CD14-positive monocyte (primary cell): ENCODE measurements at places on chromosomes 7 and 10. TPM values are rescaled to one million over a fixed set of nuclear protein-coding genes. Genes with fewer than 3 reads are reported as not detected.
A peak's percentile ranks its signal among the peaks of the same experiment; 100 is the strongest.

GRCh38 chr10:77989081-77989724, 40.1 kb downstream of the POLR3A start:
- no peak overlapping the region for H3K27ac ChIP-seq
- no peaks in the 10 kb centered on the region for H3K4me1 ChIP-seq
- H3K36me3 ChIP-seq, result peaks cover 95% of the 10 kb centered on the region
- no peak overlapping the region for H3K4me3 ChIP-seq
- no peaks in the 10 kb centered on the region for H3K27me3 ChIP-seq

- peak; percentile 63 for DNase-seq
- peak overlapping the region; percentile 62 for H3K4me3 ChIP-seq
- H3K36me3 ChIP-seq, result no peaks in the 10 kb centered on the region
Measured at GRCh38 chr10:75611172-75611992, 180.0 kb downstream of the LRMDA start.

GRCh38 chr7:100687261-100687660, 6.8 kb downstream of the GIGYF1 start:
- H3K36me3 ChIP-seq, result peaks cover 79% of the 10 kb centered on the region
- no peaks in the 10 kb centered on the region for H3K27me3 ChIP-seq
- no peak overlapping the region for H3K4me3 ChIP-seq

- no peaks in the 10 kb centered on the region for H3K4me1 ChIP-seq
- no peaks in the 10 kb centered on the region for H3K36me3 ChIP-seq
- no peak overlapping the region for H3K4me3 ChIP-seq
- no peaks in the 10 kb centered on the region for H3K27me3 ChIP-seq
- no peak for DNase-seq
Measured at GRCh38 chr10:49408519-49409306, 12.8 kb upstream of the DRGX start.

DNA sequence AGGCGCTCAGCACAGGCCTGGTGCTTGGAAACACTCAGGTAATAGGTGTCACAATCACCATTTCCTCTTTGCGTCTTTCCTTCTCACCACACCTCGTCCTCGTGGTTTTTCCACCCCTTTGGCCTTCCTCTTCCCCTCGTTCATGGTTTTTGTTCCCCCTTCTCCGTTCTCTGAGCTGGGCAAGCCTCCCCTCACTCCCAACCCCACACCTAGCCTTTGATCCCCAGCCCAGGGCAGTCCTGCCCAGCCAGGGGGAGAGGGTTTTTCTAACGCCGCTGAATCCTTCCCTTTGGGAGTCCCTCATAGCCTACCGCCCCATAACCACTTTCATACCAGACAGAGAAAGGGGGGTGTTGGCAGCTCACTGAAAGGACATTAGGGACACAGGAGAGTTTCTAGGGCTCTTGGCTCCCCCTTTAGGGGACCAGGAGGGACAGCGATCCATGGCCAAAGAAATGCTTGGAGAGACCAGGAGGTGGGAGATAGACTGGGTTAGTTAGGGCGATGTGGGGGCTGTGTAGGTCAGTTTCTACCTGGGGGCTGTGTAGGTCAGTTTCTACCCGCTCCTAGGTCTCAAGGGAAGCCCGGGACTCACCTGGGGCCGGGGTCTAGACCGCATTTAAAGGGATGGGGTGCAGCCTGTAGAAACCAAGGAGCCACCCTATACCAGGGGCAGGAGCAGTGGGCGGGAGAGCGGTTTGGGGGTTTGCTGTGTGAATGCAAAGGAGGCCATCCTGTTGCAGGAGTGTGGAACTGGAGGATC, 1.4 kb downstream of the EPHB4 start:
- DNase-seq, result peak; percentile 4
- H3K27me3 ChIP-seq, result peaks cover 24% of the 10 kb centered on the region
- H3K4me3 ChIP-seq, result no peak overlapping the region
- no peak overlapping the region for H3K27ac ChIP-seq
- peaks cover 32% of the 10 kb centered on the region for H3K4me1 ChIP-seq

- DNase-seq, result no peak
- peaks cover 13% of the 10 kb centered on the region for H3K4me1 ChIP-seq
- H3K27me3 ChIP-seq, result peaks cover 62% of the 10 kb centered on the region
Measured at GRCh38 chr10:86757113-86757972, 924 bp downstream of the BMPR1A start.

CDHR1 gene
- polyA plus RNA-seq, result not detected

DNA sequence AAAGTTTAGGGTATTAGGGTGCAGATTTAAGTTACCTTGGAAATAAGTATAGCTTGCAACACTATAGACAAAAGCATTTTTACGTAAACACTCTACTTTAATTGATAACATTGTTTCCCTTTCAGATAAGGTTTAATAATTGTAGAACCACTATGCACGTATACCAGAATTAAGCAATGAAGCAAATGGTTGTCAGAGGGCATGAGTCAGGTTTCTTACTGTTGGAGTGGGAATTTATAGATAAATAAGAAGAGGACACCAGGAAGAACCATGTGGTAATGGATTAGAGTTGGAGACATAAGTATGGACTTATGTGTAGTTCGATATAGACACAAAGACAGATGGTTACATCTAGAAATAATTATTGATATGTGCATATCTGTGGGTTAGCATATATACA, 355.6 kb downstream of the ETV1 start:
- no peak for DNase-seq
- H3K36me3 ChIP-seq, result no peaks in the 10 kb centered on the region
- H3K4me3 ChIP-seq, result no peak overlapping the region
- no peaks in the 10 kb centered on the region for H3K4me1 ChIP-seq
